ENCODE measurements at places on chromosomes 11 and 22.

DNA sequence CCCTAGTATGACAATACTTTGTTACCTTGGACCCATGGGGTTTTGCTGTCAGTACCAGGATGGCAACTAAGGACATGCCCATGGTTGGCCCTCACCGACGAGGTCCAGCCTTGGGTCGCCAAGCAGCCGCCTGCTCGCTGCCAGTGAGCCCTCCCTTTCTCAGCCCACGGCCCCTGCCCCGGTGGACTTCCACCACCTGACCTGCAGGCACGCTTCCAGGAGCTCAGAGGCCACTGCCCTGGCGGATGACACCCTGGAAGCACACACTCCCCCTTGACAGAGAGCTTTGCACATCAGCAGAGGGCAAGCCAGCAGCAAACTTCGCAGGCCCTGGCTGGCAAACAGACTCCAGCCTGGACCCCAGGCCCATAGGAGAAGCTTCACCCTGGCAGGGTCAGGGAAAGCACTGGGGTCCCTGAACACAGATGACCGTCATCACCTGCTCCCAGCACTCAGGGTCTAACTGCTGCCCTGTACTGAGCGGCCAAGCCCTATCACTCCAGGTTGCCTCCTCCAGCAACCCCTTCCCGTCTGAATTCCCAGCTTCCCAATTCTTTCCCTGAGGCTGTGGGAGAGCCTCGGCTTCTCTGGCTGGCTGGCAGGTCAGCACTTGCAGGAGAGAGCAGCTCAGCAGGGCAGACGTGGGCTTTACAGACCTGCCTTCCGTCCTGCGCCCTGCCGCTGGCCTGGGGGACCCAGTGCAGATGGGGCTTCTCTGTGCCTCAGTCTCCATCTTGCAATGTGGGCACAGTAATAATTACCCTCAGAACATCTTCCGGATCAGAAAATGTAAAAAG, 2.7 kb upstream of the PPARA start:
- DNase-seq, result peak; percentile 39

DNA sequence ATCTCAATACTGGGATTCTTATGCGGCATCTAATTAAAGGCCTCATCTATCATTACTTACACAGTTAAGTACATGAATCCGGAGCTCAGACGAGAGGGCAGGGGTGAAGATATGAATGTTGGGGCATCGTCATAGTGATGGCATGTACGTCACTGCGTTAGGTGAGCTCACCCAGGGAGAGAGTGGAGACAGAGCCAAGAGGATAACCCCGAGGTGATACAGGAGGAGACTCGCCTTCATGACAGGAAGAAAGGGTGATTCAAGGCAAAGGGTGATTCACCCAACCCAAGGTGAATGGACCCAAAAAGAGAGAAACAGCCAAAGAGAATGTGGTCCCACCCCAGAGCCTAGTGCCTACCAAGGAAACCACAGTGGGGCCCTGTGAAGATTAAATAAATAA, 132.9 kb upstream of the BLID start:
- no peak for DNase-seq

GRCh38 chr22:43819931-43820640, 8.0 kb upstream of the EFCAB6 start:
- DNase-seq, result no peak

- DNase-seq, result no peak
Observed at GRCh38 chr11:68349461-68350249, 37.3 kb downstream of the LRP5 start.

DNA sequence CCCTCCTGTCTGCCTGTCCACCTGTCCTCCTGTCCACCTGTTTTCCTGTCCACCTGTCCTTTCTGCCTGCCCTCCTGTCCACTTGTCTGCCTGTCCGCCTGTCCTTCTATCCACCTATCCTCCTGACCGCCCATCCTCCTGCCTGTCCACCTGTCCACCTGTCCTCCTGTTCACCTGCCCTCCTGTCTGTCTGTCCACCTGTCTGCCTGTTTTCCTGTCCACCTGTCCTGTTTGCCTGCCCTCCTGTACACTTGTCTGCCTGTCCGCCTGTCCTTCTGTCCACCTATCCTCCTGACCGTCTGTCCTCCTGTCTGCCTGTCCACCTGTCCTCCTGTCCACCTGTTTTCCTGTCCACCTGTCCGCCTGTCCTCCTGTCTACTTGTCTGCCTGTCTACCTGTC, 682.8 kb downstream of the TBC1D22A start:
- no peak for DNase-seq

DNA sequence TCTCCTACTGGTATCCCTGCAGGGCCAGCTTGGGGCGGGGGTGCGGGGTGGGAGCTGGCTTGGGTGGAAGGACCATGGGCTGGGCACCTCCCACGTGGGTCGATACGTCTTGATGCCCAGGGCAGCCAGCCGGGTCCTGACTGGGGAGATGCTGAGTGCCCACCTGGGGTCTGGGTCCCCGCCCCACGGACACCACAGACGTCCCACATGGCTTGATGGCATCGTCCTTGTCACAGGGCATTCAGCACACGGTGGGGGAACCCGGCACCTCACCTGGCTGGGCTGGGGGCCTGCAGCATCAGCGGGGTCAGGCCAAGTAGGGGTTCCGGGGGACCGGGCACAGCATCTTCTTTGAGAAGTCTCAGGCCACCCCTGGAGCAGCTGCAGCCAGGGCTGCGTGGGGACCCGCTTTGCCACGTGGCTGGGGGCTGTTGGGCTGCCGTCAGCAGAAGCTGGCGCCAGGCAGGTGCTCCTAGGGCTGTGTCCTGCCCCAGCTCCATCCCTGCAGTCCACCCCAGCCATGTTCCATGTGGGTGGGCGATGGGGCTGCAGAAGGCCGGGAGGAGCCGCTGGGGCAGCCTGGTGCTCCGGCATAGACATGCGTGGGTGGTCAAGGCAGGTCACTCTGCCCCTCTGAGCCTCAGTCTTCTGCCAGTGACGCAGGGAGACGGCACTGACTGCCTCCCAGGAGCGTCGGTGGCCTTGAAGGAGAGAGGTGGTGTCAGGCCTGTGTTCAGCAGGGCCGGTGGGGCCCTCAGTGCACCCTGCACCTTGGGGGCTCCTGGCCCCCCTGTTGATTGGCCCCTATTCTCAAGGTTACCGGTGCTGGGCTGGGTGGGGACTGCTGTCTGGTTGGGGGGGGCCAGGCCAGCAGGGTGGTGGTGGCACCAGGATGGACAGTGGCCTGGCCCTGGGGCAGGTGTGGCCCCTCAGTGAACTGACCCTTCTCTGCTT, 8.4 kb downstream of the SELENOO start:
- DNase-seq, result no peak

GRCh38 chr11:32809313-32809712, 14.9 kb upstream of the CCDC73 start:
- DNase-seq, result peak; percentile 93

- no peak for DNase-seq
Observed at GRCh38 chr22:23106906-23107367, 34.9 kb downstream of the RSPH14 start.

- DNase-seq, result no peak
Observed at GRCh38 chr11:1784761-1785650, 21.3 kb upstream of the CTSD start.

DNA sequence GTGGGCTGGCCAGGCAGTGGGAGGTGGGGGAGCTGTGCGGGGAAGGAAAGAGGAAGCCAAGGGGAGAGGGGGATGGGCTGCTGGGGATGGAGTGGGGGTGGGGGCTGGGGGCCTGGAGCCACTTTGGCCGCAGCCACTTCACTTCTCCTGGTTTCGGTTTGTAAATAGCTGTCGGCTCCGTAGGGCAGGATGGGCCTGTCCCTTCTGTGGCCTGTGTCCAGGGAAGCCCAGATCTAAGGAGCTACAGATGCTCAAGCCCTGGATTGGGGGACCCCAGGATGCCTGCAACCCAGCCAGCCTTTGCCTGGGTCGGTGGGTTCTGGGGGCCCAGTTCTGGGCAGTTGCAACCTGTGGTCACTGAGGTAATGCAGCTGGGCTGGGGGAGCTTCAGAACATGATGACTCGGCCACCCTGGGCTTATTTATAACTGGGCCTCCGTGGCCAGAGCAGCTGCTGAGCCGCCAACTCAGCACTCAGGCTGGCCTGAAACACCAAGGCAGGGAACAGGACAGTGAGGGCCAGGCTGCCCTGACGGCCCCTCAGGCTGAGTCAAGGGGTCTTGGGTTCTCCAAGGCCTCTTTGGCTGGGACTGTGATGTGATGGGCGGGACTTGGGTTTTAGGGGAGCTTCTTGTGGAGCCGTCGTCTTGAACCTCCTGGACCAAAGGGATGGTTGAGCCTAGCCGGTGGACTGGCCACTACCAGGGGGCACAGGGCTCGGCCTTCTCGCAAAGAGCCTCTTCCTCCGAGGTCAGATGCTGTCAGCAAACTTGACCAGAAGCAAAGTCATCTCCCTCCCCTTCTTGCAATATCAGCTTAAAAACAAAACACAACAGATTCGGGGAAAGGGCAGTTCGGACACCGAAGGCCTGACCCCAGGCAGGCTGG, 15.0 kb upstream of the SLC39A13 start:
- no peak for DNase-seq

- no peak for DNase-seq
Observed at GRCh38 chr11:15738931-15739330, 617.4 kb downstream of the SOX6 start.

DNA sequence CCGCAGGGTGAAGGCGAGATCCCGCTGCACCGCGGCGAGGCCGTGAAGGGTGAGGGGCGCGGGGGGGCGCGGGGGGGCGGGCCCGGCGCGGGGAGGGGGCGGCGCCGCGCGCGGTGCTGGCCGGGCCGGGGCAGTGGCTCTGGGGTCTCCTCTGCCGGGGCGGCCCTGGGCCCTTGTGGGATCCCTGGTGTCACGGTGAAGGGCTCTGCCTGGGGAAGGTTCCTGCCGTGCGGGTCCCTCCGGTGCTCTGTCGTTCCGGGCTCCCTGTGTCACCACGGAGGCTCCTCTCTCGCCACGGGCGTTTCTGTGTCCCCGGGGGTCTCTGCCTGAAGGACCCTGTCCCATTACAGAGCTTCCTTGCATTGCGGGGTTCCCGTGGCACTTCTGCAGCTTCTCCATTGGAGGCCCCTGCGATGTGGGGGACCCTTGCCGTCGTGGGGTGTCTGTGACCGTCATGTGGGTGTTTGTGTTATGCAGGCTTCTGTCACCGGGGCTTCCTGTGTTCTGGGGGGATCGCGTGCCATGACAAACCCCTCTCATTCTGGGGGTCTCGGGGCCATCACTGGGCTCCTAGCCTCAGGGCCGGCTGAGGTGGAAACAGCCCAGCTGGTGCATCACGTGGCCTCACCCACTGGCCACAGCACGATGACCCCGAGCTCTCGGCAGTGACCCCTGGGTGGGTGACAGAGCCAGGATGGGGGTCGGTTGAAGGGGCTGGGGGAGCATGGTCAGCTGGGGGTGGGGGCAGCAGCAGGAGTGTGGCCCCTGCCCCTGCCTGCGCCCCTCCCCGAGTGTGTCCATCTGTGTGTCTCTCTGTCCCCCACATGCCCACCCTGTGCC, 25.3 kb downstream of the SHANK3 start:
- DNase-seq, result peak; percentile 56

GRCh38 chr11:12885717-12886239, 123.3 kb upstream of the RASSF10 start:
- DNase-seq, result no peak

DNA sequence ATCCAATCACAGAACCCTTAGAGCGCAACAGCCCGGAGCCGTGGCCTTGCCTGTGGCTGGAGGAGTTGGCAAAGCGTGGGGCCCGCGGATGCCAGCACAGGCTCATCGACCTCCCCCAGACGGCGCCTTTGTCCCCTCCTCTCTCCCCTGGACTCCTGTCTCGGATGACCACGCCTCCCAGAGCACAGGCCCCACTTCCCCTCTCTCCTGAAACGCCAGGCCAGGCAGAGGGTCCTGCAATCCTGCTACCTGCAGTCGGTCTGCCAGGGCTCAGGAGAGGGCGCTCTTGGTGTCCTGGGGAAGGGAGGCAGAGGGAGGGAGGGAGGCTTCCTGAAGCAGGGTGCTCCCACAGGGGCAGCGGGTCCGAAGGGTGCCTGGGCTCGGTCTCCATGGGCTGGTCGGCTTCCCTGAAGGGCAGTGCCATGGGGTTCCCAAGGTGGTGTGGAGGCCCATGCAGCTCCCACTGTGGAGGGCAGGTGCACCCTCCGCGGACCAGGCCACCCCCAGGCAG, 16.6 kb upstream of the TTLL12 start:
- DNase-seq, result peak; percentile 93

- DNase-seq, result peak; percentile 62
Observed at GRCh38 chr11:15710580-15711275, 596.0 kb downstream of the INSC start.

DNA sequence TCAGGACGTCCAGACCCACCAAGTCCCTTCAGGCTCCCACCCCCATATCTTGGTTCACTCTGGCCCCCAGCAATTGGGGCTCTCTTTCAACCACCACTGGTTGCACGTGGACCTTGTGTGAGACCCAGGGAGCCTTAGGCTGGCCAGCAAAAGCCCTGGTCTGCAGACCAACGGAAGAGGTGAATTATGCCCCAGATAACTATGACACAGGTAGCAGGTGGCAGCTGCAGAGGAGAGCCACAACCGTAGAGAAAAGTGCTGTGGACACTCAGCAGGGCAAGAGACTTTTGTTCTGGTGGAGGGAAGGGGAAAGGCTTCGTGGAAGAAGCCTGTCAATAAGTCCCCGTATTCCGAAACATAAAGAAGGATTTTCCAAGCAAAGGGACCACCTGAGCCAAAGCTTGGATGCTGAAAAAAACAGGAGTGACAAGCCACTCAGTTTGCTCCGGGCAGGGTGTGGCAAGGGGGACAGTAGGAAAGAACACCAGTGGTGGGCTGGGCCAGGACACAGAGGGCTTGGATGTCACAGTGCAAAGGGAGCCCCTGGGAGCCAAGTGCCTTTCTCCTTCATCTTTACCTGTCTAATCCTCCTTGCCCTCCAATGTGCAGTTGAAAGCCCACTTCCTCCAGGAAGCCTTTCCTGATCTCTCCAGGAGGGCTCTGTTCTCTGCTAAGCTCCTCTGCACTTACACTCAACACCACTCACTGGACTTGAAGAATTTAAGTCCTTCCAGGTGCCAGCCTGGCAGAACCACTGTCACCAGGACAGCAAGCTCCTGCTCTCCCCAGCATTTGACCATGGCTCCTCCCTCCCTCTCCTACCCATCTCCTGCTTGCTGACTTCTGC, 264.7 kb downstream of the BUD13 start:
- DNase-seq, result peak; percentile 29

GRCh38 chr22:48077699-48078098, 1315.2 kb downstream of the TBC1D22A start:
- DNase-seq, result no peak

DNA sequence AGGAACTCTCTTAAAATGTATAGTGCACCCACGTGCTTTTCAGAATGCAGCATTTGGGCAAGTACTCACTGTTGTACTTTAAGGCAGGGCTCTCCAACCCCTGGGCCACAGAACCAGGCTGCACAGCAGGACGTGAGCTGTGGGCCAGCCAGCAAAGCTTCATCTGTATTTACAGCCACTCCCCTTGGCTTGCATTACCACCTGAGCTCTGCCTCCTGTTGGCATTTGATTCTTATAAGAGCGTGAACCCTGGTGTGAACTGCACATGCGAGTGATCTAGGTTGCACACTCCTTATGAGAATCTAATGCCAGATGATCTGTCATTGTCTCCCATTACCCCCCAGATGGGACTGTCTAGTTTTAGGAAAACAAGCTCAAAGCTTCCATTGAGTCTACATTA, 3.0 kb downstream of the C11orf58 start:
- DNase-seq, result no peak

Measured in endodermal cell (in vitro differentiated cells).